A549 treated with ZK216348 at 1 μM for 4 hours (cell line): ENCODE measurements at places on chromosomes 12 and 14. TPM values are rescaled to one million over a fixed set of nuclear protein-coding genes. Genes with fewer than 3 reads are reported as not detected.

ANG gene
- total RNA-seq: 7.8 to 11.1 TPM (median 10.5 TPM) in 5 replicates

WNT5B gene
- total RNA-seq: 0.95 to 4.2 TPM (median 2.4 TPM) in 5 replicates

OTOGL gene
- total RNA-seq: not detected in 5 replicates

KRT7 gene
- total RNA-seq: 3,669 to 5,808 TPM (median 4,897 TPM) in 5 replicates

NID2 gene
- total RNA-seq: 20.3 to 32.6 TPM (median 28.8 TPM) in 5 replicates

RIPK3 gene
- total RNA-seq: not detected in 5 replicates

ARPC3 gene
- 422 to 1,083 TPM (median 434 TPM) in 5 replicates for total RNA-seq

ASCL1 gene
- total RNA-seq: not detected in 5 replicates

CACNA2D4 gene
- not detected in 5 replicates for total RNA-seq

PIWIL1 gene
- not detected in 5 replicates for total RNA-seq

IAPP gene
- not detected in 5 replicates for total RNA-seq

KRT79 gene
- total RNA-seq: 0.09 TPM in 1 of 5 replicates, not detected in the others

HELB gene
- total RNA-seq: 1.1 to 2.1 TPM (median 1.5 TPM) in 5 replicates

KCNMB4 gene
- total RNA-seq: 0.12 to 0.22 TPM (median 0.18 TPM) in 5 replicates

ACVR1B gene
- 12.5 to 18.8 TPM (median 15.8 TPM) in 5 replicates for total RNA-seq

HOTAIR gene
- total RNA-seq: 0.16 to 0.33 TPM (median 0.25 TPM) in 4 of 5 replicates, not detected in the other

GNB3 gene
- 2.1 to 2.7 TPM (median 2.3 TPM) in 5 replicates for total RNA-seq

CTSG gene
- total RNA-seq: not detected in 5 replicates

PSMA3 gene
- total RNA-seq: 166 to 280 TPM (median 197 TPM) in 5 replicates

PTCSC3 gene
- total RNA-seq: not detected in 5 replicates

MYH6 gene
- 0.02 TPM in 1 of 5 replicates, not detected in the others for total RNA-seq

IQSEC3 gene
- not detected in 5 replicates for total RNA-seq

GPATCH2L gene
- total RNA-seq: 13.5 to 27.7 TPM (median 23.3 TPM) in 5 replicates

TM7SF3 gene
- 55.7 to 89.6 TPM (median 71.9 TPM) in 5 replicates for total RNA-seq

SYNDIG1L gene
- total RNA-seq: not detected in 5 replicates

DIO3 gene
- not detected in 5 replicates for total RNA-seq

PPFIA2 gene
- total RNA-seq: not detected in 5 replicates

ALG10B gene
- total RNA-seq: 2.8 to 6.6 TPM (median 5.8 TPM) in 5 replicates

ACOT4 gene
- total RNA-seq: 1.9 to 2.4 TPM (median 2.0 TPM) in 5 replicates

AQP5 gene
- total RNA-seq: 0.09 TPM in 1 of 5 replicates, not detected in the others

TAS2R42 gene
- total RNA-seq: not detected in 5 replicates

TMPO gene
- total RNA-seq: 71.7 to 110 TPM (median 81.2 TPM) in 5 replicates

TAS2R31 gene
- total RNA-seq: 0.33 TPM in 1 of 5 replicates, not detected in the others

FAM90A1 gene
- total RNA-seq: 0.10 to 0.24 TPM (median 0.12 TPM) in 3 of 5 replicates, not detected in the others

STAC3 gene
- total RNA-seq: 0.17 to 0.68 TPM (median 0.36 TPM) in 5 replicates

KRT82 gene
- total RNA-seq: not detected in 5 replicates

PNP gene
- total RNA-seq: 148 to 204 TPM (median 152 TPM) in 5 replicates

MANSC4 gene
- total RNA-seq: not detected in 5 replicates

PRKCH gene
- total RNA-seq: 4.6 to 7.1 TPM (median 4.9 TPM) in 5 replicates

AKAP6 gene
- 0.23 to 1.1 TPM (median 0.54 TPM) in 5 replicates for total RNA-seq

POTEM gene
- not detected in 5 replicates for total RNA-seq

DDN gene
- total RNA-seq: 0.40 to 0.81 TPM (median 0.70 TPM) in 5 replicates

TUBA1C gene
- 1,579 to 1,817 TPM (median 1,710 TPM) in 5 replicates for total RNA-seq

IGF1 gene
- not detected in 5 replicates for total RNA-seq

TAS2R30 gene
- not detected in 5 replicates for total RNA-seq

CTDSP2 gene
- 40.9 to 60.8 TPM (median 50.5 TPM) in 5 replicates for total RNA-seq

MDGA2 gene
- 0.29 TPM in 1 of 5 replicates, not detected in the others for total RNA-seq

KRT72 gene
- total RNA-seq: not detected in 5 replicates

DTX1 gene
- total RNA-seq: 0.27 to 1.2 TPM (median 0.40 TPM) in 5 replicates

KIF5A gene
- total RNA-seq: 0.18 to 0.26 TPM (median 0.21 TPM) in 5 replicates

TAS2R14 gene
- total RNA-seq: 0.47 to 0.77 TPM (median 0.56 TPM) in 5 replicates

CLEC6A gene
- total RNA-seq: not detected in 5 replicates

SOCS2 gene
- total RNA-seq: 15.7 to 25.1 TPM (median 20.4 TPM) in 5 replicates

HOXC12 gene
- not detected in 5 replicates for total RNA-seq

TBC1D30 gene
- total RNA-seq: 1.2 to 2.1 TPM (median 1.8 TPM) in 5 replicates

LAG3 gene
- 0.79 to 2.2 TPM (median 1.6 TPM) in 5 replicates for total RNA-seq
